Colonic mucosa (tissue), 4 donors: ENCODE measurements at places on chromosomes 7 and 10.

DNA sequence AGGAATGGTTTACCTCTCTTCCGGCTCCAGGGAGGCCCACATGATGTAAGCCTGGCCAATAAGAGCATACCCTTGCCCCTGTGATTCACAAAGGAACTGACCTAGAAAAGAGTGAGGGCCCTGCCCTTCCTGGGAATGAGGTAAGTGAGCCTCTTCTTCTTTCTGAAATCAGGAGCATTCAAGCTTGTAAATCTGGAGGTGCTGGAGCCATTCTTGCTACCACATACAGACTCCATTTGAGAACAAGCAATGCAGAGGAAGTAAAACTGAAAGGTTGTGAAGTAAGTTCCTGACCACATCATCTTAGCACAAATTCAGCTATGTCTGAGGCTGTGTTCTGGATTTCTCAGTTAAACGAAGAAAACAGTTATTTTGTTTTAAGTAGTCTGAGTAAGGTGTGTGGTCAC, 132.2 kb downstream of the CD36 start:
- no peak for DNase-seq

GRCh38 chr10:24114556-24114955, 94.4 kb upstream of the KIAA1217 start:
- no peak for DNase-seq

DNA sequence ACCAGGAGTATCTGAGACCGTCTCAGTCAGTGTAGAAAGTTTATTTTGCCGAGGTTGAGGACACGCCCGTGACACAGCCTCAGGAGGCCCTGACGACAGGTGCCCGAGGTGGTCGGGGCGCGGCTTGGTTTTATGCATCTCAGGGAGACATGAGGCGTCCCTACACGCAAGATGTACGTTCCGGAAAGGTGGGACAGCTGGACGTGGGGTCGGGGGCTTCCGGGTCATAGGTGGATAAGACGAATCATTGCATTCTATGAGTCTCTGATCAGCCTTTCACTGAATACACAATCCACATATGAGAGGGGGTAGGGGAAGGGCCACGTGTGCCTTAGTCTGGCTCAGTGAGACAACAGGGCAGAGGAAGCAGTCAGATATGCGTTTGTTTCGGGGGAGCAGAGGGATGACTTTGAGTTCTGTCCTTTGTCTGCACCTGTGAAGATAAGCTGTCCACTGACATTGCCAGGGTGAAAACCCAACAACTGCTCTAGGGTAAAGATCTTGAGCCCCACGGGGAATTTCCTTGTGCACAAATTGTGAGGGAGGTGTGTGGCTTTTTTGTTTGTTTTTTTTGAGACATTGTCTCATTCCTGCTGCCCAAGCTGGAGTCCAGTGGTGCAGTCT, 66.2 kb downstream of the DNAJB6 start:
- no peak for DNase-seq

DNA sequence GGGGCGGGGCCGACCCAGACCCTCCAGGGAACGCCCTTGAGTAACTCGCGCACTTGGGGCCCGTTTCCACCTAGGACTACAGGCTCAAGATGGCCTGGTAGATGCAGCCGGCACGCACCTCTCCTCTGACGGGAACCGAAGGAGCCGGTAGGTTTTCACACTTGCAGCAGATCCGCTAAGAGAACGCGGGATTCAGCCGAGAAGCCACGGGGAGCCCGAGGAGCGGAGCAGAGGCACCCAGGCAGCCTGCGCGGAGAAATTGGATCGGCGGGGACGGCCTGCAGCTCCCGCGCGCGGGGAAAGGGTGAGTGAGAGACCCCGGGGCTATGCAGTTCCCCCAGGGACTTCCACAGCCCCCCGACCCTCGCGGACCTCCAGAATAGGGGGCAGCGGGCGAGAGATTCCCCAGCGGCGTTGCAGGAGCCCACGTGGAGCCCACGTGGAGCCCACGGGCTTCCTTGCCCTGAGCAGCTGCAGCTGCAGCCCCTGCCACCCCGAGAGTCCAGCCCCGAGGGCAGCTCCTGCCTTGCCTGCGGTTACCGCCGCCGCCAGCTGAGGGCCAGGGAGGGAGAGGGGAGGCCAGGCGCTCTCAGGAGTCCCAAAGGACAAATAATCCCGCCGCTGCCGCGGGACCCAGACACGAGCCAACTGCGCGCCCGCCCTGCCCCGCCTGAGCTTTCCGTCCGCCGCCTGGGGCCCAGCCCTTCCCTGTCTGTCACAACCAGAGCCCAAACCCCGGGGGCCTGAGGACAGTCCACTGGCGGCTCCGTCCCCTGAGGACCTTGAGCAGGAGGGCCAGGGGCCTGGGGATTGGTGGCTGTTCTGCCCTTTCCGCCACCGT, 13.1 kb downstream of the IFT22 start:
- DNase-seq = peak; percentile 86

GRCh38 chr7:112550468-112551060, 69.8 kb downstream of the LSMEM1 start:
- DNase-seq = peak; percentile 55

- DNase-seq = no peak
Observed at GRCh38 chr10:68517188-68517587, 10.1 kb downstream of the SLC25A16 start.

DNA sequence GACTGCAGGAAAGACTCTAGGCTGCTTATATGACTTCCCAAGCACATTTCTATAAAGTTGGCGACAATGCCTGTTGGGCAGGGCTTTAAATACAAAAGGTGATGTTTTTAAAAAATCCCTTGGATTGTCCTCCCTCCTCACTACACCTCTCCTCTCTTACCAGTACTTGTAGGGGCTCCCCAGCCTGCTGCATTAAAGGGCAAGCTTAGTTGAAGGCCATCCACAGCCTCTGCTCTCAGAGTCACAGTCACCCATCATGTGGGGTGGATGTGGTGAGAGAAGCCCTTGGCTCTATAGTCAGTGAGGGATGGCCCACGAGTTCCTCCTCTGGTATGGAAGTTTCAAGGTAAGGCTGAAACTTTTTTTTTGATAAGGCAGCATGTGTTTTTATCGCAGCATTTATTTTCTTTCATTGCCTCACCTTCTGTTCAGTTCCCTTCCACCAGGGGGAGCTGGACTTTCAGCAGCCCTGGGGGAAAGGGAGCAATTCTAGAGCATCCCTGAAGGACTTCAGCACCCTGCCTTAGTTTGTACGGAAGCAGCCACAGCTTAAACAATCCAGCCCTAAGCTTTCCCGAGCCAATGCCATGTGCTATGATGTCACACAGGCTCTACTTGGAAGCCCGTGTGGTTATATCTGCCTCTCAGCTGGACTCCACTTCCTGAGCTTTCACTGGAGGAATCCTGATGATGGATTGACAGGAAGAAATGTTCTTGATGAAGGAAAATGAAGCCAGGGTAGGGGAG, 131.9 kb downstream of the CALCR start:
- peak; percentile 27 for DNase-seq

DNA sequence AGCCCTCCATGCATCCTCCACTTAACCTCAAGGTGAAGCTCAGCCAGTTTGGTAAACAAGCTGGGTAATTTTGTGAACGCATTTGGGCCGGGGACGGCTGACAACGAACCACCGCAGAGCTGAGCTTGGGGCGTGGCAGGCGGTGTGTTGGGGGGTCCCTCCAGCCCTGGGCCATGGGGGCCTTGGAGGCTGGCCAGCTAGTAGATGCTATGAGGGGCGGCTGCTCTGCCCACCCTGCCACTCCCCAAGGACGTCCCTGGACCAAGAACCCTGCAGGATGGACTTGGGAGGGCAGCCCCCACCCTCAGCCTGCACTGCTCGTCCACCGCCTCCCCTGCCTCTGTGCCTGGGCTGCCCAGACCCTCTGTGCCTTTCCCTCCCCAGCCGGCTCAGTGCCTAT, 12.0 kb upstream of the SCART1 start:
- peak; percentile 11 for DNase-seq

DNA sequence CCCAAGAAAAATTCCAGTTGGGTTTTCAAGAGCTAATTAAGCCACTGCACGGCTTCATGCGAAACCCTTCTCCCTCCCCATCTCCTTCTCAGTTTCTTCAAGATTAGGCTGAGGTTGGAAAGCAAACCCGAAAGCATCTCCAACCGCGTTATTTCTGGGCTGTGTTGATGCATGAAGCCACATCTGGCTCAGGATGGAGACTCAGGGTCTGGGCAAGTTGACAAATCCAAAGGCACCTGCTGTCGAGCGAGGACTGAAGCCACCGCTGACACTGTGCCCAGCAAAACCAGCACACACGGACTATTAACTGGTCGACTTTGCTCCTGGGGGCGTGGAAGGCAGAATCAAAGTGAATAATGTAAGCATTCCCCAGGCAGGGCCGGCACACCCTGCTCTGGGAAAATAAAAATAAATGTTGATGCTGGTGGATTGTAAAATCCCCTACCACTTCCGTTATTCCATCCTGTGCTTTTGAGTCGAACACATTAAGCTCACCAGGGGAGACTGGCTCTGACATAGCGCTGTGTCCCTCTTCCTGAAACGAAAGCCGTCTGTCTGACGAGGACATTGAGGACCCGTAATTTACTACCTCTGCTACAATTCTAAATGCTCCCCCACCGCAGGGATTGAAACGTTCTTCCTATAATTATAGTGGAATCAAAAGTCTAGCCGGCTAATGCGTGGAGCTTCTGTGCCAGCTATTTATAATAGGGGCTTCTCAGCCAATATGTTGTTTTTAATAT, 269.8 kb downstream of the ADARB2 start:
- no peak for DNase-seq
